Caco-2 (cell line): ENCODE measurements at places on chromosomes 7 and 10. TPM values are rescaled to one million over a fixed set of nuclear protein-coding genes. Genes with fewer than 3 reads are reported as not detected.
A peak's percentile ranks its signal among the peaks of the same experiment; 100 is the strongest.

DNA sequence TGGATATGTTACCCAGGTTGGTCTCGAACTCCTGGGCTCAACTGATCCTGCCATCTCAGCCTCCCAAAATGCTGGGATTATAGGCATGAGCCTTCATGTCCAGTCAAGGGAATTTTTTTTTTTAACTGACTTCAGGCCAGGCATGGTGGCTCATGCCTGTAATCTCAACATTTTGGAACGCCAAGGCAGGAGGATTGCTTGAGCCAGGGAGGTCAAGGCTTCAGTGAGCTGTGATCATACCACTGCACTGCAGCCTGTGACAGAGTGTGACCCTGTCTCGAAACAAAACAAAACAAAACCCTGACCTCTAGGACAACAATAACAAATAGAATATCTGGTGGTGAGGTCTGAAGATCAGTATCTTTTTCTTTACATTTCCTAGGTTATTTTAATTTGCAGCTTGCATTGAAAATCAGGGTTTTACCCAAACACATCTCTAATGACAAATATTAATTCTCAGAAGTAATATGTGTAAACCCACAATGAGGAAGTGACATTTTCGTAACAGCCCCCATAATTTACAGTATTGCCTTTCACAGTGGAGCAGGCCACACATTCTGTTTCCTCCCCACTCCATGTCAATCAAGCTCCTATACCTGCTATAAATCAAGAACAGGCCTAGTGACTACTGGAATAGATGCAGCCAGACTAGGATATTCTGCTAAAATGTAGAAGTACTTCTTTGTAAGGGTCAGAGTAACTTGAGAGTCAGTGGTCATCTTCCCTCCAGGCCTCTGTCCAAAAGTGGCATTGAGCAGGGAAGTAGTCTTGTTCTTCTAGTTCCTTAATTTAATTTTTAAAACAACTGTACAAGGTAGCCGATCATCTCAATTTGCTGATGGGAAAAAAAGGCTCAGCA, 43.3 kb upstream of the ECHDC3 start:
- no peak for DNase-seq

Gene TBC1D12
- total RNA-seq: 32.1 and 33.8 TPM in 2 replicates

Gene OR2A42
- total RNA-seq: not detected in 2 replicates

DNA sequence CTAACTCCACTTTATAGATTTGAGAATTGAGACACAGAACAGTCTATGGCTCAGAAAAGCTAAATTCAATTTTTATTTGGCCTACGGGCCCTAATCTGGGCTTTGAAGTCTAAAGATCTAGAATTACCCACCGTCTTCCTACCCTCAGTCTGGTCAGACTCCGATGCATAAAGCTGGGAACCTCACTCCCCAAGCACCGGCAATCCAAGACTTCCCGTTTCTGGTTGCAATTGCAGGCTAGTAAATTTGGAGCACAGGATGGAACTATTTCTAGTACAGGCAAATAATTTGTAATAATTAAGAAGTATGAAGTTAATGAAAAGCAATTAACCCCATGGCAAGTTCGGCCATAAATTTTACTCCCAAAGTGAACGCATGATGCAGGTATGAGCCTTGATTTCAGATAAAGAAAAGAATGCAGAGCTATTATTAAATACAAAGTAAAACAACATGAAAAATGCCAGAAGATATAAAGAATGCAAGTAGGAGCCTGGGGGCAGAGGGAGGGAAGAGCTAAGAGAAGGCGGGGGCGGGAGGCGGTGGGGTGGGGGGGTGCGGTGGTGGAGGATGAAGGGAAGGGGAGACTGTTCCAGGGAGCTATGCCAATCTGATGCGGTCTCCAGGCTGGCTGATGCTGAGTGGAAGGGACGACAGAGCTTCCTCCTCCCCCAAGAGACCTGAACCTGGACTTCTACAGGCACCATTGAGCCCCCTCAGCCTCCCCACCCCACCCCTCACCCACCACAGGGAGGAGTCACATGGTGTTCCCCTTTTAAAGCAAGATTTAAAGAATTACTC, 45.1 kb downstream of the BPGM start:
- no peak for DNase-seq

Gene GIMAP7
- not detected in 2 replicates for total RNA-seq

Gene HOXA5
- total RNA-seq: 4.3 and 4.9 TPM in 2 replicates

GRCh38 chr10:99303899-99304861, 25.0 kb upstream of the CNNM1 start:
- DNase-seq: peak; percentile 48

DNA sequence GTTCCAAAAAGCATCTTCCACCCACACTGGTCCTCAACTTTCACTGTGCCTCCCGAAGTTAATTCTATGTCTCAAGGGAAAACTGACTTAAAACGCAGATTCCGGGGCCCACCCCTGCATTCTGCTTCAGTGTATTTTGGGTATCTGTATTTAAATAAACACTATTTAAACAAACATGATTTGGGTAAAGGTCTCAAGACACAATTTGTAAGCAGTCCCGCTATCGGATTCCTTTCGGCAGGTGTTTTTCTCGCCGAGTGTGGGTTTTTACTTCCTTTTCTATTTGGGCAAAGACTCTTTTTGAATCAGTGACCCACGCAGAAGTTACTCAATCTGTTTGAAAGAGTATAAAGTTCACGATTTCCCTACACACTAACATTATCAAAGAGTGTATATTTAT, 1.2 kb downstream of the PDIA4 start:
- no peak for DNase-seq

GRCh38 chr10:33309406-33309805, 25.1 kb downstream of the NRP1 start:
- no peak for DNase-seq

GRCh38 chr10:114593240-114593792, 64.8 kb downstream of the ABLIM1 start:
- DNase-seq: no peak

Gene PGAM2
- total RNA-seq: not detected in 2 replicates

- DNase-seq: no peak
Observed at GRCh38 chr7:140238778-140239652, 62.2 kb upstream of the KDM7A start.

DNA sequence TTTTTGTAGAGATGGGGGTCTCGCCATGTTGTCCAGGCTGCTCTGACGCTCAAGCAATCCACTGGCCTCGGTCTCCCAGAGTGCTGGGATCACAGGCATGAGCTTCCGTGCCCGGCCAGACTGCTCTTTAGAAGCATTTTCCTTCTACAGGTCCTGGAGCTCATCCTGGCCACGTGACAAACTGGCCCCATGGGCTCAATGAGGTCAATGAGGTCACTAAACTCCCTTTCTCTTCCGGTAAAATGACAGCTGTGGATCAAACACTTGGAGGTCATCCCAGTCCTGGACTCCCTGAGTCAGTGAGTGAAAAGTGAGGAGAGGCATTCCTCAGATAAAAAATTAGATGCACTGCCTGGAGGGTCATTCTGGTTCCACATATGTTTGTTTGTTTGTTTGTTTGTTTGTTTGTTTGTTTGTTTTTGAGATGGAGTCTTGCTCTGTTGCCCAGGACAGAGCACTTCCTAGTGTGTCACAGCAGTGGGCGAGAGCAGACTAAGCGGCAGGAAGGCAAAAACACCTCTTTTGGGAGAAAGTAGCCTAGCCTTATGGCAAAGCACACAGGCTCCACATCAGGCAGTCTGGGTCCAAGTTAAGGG, 134.9 kb downstream of the TNS3 start:
- DNase-seq: no peak
